Non-pigmented ciliary epithelial cell (primary cell): ENCODE measurements at places on chromosomes 16 and 17.

- DNase-seq: no peak
Measured at GRCh38 chr17:49798738-49799137, 10.3 kb downstream of the KAT7 start.

GRCh38 chr17:15893658-15894024 is 51.3 kb upstream of the ADORA2B start:
- no peak for DNase-seq

DNA sequence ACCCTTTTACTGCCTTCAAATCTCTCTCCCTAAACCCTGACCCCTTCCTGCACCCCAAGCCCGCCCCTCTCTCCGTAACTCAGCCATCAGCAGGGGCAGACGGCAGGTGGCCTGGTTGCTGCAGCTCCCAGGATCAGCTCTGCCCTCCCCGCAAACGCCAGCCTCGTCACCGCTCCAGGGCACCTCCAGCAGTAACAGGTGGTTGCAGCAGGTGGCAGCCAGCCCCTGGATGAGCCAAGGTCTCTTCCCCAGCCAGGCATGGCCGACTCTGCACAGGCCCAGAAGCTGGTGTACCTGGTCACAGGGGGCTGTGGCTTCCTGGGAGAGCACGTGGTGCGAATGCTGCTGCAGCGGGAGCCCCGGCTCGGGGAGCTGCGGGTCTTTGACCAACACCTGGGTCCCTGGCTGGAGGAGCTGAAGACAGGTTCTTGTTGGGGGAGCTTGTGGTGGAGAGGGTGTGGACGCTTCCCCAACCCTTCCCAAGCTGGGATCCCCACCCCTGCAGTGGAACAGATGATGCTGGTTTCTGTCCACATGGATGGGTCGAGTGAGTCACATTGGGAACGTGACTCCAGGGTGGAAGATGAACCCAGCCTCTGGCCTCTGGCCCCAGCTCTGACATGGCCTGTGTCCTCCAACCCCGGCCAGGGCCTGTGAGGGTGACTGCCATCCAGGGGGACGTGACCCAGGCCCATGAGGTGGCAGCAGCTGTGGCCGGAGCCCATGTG is 558 bp downstream of the HSD3B7 start:
- no peak for DNase-seq

DNA sequence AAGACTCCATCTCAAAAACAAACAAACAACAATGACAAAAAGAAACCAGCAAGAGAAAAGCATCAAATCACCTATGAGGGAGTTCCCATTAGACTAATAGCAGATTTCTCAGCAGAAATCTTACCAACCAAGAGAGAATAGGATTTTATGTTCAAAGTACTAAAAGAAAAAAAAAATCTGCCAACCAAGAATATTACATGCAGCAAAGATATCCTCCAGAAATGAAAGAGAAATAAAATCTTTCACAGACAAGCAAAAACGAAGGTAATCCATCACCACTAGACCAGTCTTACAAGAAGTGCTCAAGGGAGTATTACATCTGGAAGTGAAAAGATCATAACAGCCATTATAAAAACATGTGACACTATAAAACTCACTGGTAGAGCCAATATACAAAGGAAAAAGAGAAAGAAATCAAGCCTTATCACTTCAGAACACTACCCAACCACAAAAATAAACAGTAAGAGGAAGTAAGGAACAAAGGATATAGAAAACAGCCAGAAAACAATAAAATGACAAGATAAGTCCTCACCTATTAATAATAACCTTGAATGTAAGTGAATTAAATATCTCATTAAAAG is 66.3 kb downstream of the STX8 start:
- no peak for DNase-seq

DNA sequence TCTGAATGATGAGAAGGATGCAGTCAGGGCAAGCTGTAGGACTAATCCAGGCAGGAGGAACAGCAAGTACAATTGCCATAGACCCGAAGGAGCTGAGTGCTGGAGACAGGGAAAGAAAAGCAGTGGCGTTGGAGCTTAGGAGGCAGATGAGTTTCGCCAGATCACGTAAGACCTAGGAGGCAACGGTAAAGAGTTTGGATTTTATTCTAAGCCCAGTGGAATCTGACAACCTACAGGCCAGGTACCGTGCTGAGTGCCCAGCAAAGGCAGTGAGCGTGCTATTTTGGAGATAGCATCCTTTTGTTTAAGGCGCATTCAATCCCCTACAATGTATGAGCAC is 1.2 kb downstream of the USP43 start:
- no peak for DNase-seq

DNA sequence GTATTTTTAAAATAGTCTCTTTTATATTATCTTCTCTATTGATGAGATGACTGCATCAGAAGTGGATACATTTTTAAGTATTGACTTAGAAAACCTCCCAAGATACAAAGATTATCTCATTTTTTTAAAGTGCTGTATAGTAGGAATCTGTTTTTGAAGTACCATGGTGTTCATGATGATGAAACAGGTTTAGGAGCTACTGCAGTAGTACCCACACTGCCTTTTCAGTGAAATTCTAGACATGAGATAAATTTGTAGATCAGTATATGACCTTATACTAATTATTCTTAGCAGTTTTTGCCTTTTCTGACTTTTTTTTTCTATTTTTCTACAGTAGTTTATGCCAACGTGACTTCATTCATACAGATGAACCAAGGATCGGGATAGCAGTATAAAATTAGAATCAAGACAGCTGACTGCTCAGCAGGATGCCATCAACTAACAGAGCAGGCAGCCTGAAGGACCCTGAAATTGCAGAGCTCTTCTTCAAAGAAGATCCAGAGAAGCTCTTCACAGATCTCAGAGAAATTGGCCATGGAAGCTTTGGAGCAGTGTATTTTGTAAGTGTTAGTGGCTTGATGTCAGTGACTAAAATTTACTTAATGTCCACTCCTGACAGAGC is 61.1 kb downstream of the TAOK1 start:
- no peak for DNase-seq

- no peak for DNase-seq
Measured at GRCh38 chr17:28204751-28205150, 114.2 kb upstream of the TMEM97 start.

- DNase-seq: no peak
Measured at GRCh38 chr16:495127-495748, 32.3 kb upstream of the CAPN15 start.

GRCh38 chr16:60279061-60279665 is 1545.0 kb upstream of the GOT2 start:
- DNase-seq: no peak

DNA sequence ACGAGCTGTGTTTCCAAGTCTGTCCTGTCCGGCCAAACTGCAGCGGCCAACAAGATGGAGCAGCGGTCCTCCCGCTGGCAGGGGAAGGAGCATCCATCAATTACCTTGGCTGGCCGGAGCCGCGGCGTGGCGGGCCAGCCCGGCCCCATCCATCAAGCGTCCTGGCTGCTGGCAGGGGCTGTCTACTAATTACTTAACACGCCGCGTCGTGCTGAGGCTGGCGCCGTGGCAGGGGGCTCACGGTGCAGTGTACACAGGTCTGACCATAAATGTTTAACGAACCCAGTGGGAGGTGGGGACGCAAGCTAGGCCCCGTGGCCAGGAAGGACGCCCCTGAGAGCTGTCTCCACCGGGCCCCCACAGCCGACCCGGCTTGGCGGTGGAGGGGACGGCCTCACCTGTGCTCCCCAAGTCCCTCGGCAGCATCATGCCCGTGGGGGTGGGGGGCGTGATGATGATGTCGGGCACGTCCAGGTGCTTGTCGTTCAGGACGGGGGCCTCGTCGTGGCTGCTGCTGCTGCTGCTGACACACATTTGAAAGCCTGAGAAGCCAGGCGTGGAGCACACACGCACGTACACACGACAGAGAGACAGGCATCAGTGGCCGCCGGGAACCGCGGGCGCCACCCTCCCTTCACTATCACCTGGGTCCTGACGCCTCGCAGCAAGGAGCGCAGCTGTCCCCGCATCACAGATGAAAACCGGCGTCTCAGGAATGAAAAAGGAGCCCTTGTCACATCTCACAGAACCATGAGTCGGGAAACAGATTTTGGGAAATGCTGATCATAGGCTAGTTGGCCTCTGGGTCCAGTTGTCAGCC is 21.2 kb upstream of the GINS2 start:
- DNase-seq: no peak

- DNase-seq: no peak
Measured at GRCh38 chr17:41595585-41595984, 8.9 kb upstream of the KRT14 start.

GRCh38 chr16:30117768-30118167 is 4.4 kb upstream of the GDPD3 start:
- DNase-seq: no peak

- no peak for DNase-seq
Measured at GRCh38 chr16:66712512-66712911, 16.0 kb upstream of the CMTM4 start.

- DNase-seq: no peak
Measured at GRCh38 chr17:67068999-67069398, 24.6 kb downstream of the CACNG1 start.

DNA sequence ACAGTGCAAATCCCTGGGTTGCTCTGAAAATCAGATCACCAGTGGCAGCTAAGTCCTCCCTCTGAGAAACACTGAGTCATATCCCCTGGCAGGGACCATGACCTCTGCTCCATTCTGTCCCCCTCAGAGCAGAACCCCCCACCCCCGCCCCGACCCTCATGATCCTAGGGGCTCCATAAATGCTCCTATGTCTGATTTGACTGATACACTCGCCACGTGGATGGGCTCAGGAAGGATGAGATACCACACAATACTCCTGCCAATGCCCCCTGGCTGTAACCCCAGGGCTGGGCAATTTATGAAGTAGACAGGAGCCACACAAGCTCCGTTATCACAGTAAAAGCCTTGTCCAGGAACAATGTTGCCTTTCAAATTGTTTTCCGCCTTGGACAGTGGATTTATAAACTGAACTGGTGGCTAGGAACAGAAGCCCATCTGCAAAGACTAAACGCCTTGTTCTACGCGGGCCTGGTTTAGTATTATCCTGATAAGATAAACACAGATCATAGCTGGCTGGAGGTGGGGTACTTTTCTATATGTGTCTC is 394.8 kb downstream of the SLC39A11 start:
- no peak for DNase-seq

GRCh38 chr16:49867796-49868668 is 12.1 kb upstream of the ZNF423 start:
- DNase-seq: no peak

DNA sequence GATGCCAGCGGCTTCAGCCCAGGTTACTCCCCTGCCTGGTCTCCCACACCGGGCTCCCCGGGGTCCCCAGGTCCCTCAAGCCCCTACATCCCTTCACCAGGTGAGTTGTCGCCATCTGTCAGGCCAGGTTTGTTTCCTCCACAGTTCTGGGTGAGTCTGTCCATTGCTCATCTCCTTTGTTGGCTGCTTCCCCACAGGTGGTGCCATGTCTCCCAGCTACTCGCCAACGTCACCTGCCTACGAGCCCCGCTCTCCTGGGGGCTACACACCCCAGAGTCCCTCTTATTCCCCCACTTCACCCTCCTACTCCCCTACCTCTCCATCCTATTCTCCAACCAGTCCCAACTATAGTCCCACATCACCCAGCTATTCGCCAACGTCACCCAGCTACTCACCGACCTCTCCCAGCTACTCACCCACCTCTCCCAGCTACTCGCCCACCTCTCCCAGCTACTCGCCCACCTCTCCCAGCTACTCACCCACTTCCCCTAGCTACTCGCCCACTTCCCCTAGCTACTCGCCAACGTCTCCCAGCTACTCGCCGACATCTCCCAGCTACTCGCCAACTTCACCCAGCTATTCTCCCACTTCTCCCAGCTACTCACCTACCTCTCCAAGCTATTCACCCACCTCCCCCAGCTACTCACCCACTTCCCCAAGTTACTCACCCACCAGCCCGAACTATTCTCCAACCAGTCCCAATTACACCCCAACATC is 28.8 kb downstream of the POLR2A start:
- no peak for DNase-seq
